ENCODE measurements at places on chromosomes 11 and 22. TPM values are rescaled to one million over a fixed set of nuclear protein-coding genes. Genes with fewer than 3 reads are reported as not detected.

DNA sequence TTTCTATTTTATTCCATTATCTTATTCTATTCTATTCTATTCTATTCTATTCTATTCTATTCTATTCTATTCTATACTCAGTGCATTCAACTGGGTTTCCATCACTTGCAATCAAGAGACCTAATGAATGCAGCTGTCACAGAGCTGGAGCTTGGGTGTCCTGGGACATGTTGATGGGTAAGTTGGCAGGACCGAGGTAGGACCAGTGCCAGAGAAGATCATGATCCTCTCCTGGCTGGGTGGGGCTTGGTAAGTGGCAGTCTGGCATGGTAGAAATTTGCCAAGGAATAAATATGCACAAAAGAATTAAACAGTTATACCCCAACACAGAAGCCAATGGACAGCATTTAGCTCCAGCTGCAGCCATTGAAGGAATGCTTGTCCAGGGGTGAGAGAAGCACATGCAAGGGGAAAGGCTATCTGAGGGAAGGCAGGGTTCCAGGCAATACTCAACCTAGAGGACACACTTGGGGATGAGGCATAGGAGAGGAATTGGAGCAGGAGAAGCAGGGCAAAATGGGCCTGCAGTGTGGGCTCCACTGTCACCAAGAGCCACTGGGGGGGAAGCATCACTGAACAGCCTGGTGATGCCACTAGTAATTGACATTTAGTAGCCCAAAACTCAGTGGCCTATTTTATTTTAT lies 97.0 kb upstream of the CD82 start:
- no peaks in the 10 kb centered on the region for H3K4me1 ChIP-seq
- H3K36me3 ChIP-seq = no peaks in the 10 kb centered on the region
- DNase-seq = no peak
- H3K27me3 ChIP-seq = peaks cover 66% of the 10 kb centered on the region
- no peak overlapping the region for H3K27ac ChIP-seq
- no peak overlapping the region for H3K4me3 ChIP-seq

- H3K4me1 ChIP-seq = no peaks in the 10 kb centered on the region
- H3K27ac ChIP-seq = no peak overlapping the region
- H3K4me3 ChIP-seq = no peak overlapping the region
- no peaks in the 10 kb centered on the region for H3K36me3 ChIP-seq
- DNase-seq = peak; percentile 50
These were observed 10.8 kb upstream of the OR51D1 start for GRCh38 chr11:4626207-4627099.

TUBA8 gene
- total RNA-seq = not detected

GRCh38 chr11:83568516-83568915 lies 282.3 kb upstream of the CCDC90B start:
- H3K27ac ChIP-seq = no peak overlapping the region
- H3K4me1 ChIP-seq = no peaks in the 10 kb centered on the region
- H3K36me3 ChIP-seq = no peaks in the 10 kb centered on the region
- H3K27me3 ChIP-seq = no peaks in the 10 kb centered on the region
- H3K4me3 ChIP-seq = no peak overlapping the region

- no peaks in the 10 kb centered on the region for H3K27me3 ChIP-seq
- no peak for DNase-seq
- H3K27ac ChIP-seq = no peak overlapping the region
- no peaks in the 10 kb centered on the region for H3K36me3 ChIP-seq
These were observed 30.4 kb upstream of the SYT7 start for GRCh38 chr11:61611309-61611708.

LRP4 gene
- 9.6 TPM for total RNA-seq

- H3K27ac ChIP-seq = no peak overlapping the region
- H3K36me3 ChIP-seq = no peaks in the 10 kb centered on the region
- H3K27me3 ChIP-seq = no peaks in the 10 kb centered on the region
- H3K4me1 ChIP-seq = no peaks in the 10 kb centered on the region
- H3K4me3 ChIP-seq = no peak overlapping the region
- DNase-seq = no peak
These were observed 1790.8 kb downstream of the LRRC4C start for GRCh38 chr11:39668640-39669039.

DNA sequence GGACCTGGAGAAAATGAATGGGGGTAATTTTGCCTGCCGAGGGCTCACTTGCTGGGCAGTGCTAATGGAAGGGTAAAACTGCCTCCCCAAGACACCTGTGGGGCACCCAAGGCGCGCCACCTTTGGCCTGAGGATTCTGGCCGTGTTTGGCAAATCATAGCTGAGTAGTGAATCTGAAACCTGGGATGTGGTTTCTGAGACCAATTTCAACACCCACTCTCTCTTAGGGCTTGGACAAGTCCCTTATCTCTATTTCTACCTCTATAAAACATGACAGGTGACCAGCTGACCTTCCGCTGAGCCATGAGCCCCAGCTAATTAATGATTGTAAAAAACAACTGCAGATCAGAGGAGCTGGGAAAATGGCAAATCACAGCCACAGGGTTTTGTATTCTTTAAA lies 1.5 kb upstream of the PACSIN3 start:
- peaks cover 71% of the 10 kb centered on the region for H3K4me1 ChIP-seq
- H3K36me3 ChIP-seq = peaks cover 3% of the 10 kb centered on the region
- no peaks in the 10 kb centered on the region for H3K27me3 ChIP-seq
- H3K27ac ChIP-seq = peak overlapping the region; percentile 84
- DNase-seq = peak; percentile 84
